ENCODE measurements at places on chromosomes 2 and 18.

- H3K27me3 ChIP-seq = no peaks in the 10 kb centered on the region
- H3K4me3 ChIP-seq = no peak overlapping the region
- DNase-seq = no peak
- no peaks in the 10 kb centered on the region for H3K36me3 ChIP-seq
- H3K27ac ChIP-seq = no peak overlapping the region
These were observed 123.1 kb downstream of the OSR1 start for GRCh38 chr2:19235308-19235707.

DNA sequence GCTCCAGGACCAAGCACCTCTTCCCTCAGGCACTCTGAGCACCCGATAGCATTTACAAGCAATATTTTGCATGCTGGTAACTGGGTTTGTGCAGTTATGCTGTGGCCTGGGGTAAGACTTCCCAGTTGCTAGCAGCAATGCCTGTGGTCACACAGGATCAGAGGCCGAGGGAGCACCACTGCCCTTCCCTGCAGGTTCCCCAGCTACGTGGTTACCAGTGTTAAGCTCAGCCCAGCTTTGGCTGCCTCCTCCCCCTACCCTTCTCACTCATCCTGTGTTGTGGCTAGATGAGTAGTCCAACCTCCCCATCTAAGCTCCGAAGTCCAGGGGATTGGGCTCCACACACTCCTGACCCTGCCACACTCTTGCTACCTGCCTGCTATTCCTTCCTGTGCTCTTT is 141.1 kb downstream of the CELF4 start:
- H3K4me3 ChIP-seq = no peak overlapping the region
- H3K4me1 ChIP-seq = peaks cover 30% of the 10 kb centered on the region
- H3K36me3 ChIP-seq = no peaks in the 10 kb centered on the region
- H3K27ac ChIP-seq = no peak overlapping the region
- DNase-seq = no peak

- H3K27ac ChIP-seq = 0 out of 2 replicates have a peak overlapping the region, but pooled peaks have one; percentile 5
- H3K4me3 ChIP-seq = no peak overlapping the region
- DNase-seq = peak; percentile 89
- H3K27me3 ChIP-seq = peaks cover 14% of the 10 kb centered on the region
- H3K4me1 ChIP-seq = peaks cover 16% of the 10 kb centered on the region
These were observed 109.0 kb upstream of the SLC35G4 start for GRCh38 chr18:11500153-11501122.

- no peak overlapping the region for H3K4me3 ChIP-seq
- no peaks in the 10 kb centered on the region for H3K27me3 ChIP-seq
- no peak for DNase-seq
- H3K36me3 ChIP-seq = no peaks in the 10 kb centered on the region
- H3K4me1 ChIP-seq = no peaks in the 10 kb centered on the region
These were observed 29.0 kb downstream of the B4GALT6 start for GRCh38 chr18:31655354-31655753.

DNA sequence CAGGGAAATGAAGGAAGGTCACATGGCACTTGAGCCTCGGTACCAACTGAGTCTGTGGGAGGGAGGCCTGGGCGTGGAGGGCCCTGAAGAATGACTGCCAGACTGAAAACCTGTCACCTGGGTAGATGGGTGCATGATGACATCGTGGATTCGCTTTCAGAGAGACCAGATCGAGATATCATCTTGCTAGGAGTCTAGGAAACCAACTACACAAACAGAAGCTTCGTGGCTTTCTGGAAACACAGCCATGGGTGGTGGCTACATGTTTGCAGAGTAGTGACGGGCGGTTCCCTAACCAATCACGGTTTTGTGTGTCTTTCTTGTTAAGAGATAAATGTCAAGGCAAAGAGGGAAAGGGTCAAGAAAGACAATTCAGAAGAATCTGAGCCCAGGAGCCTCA is 155.0 kb downstream of the EIPR1 start:
- H3K36me3 ChIP-seq = no peaks in the 10 kb centered on the region
- no peak overlapping the region for H3K4me3 ChIP-seq
- H3K27me3 ChIP-seq = no peaks in the 10 kb centered on the region

- no peaks in the 10 kb centered on the region for H3K27me3 ChIP-seq
- no peak overlapping the region for H3K4me3 ChIP-seq
- H3K27ac ChIP-seq = no peak overlapping the region
- H3K36me3 ChIP-seq = no peaks in the 10 kb centered on the region
These were observed 90.9 kb upstream of the CDH7 start for GRCh38 chr18:65659912-65660311.

All from HCT116 (cell line).